ENCODE measurements at places on chromosomes 12 and 14.

DNA sequence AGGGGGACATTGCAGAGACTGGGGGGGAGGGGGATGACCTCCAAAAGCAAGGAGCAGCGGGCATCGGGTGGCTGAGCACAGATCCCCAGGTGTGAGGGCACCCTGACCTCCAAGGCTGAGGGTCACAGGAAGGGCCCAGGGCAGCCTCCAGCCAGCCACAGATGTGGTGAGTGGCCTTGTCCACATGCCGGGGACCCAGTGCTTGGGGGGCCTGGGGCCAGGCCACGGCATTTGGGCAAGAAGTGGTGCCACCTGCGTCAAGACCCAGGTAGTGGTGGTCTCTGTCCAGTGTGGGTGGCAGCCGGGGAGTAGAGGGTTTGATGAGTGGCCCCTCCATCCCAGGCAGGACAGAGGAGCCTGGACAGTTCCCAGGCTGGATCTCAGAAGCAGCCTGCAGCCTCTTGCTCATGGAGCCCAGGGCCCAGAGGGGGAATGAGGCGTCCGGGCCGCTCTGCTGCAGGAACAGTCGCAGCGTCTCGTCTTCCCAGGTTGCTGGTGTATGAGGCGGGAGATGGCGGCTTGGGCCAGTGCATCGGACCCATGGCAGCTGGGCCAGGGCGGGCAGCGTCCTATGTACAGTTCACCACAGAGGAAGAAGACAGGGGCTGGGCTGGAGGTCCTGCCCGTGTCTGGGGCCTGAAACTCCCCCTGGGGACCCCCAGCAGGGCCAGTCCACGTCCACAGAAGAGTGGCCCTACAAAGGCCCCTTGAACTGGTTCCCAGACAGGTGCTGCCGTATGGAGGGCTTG lies 33.5 kb downstream of the CCNK start:
- no peak for DNase-seq

DNA sequence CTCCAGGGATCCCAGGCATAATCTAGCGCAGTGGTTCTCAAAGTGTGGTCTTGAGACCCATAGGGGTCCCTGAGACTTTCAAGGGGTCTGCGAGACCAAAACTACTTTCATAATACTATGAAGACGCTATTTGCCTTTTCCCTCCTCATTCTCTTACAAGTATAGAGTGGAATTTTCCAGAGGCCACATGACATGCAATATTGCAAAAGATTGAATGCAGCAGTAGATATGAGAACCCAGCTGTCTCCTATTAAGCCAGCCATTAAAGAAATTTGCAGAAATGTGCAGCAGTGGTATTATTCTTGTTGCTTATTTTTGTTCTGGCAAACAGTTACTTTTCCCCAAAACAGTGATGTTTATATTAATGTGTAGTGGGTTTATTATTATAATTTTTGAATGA lies 62.8 kb downstream of the VWF start:
- DNase-seq: no peak

DNA sequence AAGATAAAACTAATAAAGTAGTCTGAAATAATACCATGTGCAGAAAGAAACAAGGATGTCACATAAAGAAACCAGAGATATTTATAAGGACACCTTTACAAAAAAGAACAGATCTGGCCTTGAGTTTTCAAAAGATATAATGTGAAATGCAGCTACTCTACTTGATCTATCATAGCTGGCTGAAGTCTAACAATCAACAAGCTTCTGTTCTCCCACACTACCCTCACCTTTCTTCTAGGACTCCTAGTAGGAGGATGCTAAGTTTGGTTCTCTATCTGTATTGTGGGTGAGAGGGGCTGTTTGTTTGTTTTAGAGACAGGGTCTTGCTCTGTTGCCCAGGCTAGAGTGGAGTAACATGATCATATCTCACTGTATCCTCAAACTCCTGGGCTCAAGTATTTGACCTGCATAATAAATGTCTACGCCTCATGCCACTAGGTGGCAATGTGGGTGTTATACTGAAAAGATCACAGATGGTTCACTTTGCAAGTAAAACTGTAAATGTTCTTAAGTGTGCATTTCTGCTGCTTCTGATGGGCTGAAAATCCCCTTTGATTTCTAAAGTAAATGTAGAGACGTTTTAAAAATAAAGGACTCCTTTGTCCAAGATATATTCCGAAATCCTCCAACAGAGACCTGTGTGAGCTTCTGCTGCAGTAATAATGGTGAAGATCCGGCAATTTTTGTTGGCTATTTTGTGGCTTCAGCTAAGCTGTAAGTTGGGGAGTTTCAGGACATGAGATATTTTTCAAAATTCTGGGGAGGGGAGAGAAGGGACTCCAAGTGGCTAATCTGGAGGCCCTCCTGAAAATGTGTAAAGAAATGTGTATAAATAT lies 269.3 kb downstream of the DAD1 start:
- DNase-seq: no peak

DNA sequence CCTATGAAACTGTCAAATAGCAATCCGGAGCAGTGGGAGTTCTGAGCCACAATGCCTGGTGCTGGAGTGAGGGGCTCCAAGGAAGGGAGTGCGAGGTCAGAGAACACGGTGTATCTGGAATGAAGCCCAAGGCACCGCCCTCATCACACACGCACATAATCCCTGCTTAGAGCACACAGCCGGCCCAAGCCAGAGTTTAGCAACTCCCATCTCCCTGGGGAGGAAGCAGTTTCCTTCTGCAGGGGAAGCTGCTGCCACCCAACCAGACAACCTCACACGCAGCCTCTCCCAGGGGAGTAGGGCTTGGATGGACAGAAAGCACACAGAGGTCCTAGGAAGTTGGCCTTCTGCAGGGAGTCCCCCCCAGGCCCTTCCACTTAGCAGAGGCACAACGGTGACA lies 31.3 kb downstream of the ACTN1 start:
- DNase-seq: no peak

GRCh38 chr12:52081263-52081733 lies 1.8 kb downstream of the SMIM41 start:
- DNase-seq: no peak

- DNase-seq: no peak
Measured at GRCh38 chr12:109092497-109093021, 713 bp downstream of the ALKBH2 start.

DNA sequence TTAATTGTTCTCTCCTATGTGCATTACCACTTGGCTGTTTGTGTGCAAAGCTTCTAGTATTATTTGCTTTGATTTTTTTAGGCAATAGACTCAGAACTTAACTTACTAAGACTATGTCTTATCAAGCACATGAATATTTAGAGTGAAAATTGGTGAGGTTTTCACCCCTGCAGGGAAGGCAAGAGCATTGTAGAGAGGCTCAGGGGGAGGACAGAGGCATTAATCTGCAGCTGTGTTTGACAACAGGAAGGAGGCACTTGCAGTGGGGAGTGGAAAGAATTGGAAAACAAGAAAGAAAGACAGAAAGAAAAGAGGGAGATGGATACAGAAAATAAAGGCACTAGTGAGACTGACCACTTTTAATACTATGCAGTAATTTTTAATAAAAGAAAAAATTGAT lies 431.6 kb downstream of the PDZRN4 start:
- DNase-seq: no peak

GRCh38 chr12:38350342-38351174 lies 34.0 kb downstream of the ALG10B start:
- DNase-seq: no peak

- no peak for DNase-seq
Measured at GRCh38 chr12:50188241-50188781, 21.1 kb upstream of the CERS5 start.

GRCh38 chr14:60665177-60665550 lies 15.9 kb upstream of the SIX1 start:
- DNase-seq: no peak

DNA sequence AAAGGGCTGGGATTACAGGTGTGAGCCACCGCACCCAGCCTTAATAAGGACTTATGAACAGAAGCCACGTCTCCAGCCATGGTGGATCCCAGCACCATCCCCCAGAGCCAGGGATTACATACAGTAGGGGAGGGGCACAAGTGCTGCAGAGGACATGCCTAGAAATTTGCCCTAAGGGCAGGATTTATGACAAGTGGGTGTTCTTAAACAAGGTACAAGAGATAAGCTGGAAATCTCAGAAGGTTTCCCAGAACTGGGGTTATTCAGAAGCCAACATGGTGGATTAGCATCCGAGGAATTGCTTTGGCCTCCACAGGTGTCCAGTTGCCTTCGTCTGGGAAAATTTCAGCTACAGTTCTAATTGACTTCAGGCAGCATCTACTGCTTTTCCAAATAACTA lies 114.4 kb upstream of the EGLN3 start:
- no peak for DNase-seq

GRCh38 chr12:52022841-52023181 lies 16.1 kb downstream of the TAMALIN start:
- no peak for DNase-seq

- no peak for DNase-seq
Measured at GRCh38 chr12:7951671-7952070, 15.7 kb upstream of the SLC2A3 start.

- no peak for DNase-seq
Measured at GRCh38 chr12:56020423-56021184, at the start of gene IKZF4. Gene IKZF4, plus strand, starts transcription at chr12:56021043. Its CDS starts 451 bp downstream, at chr12:56021494.

GRCh38 chr12:121701667-121702277 lies 10.8 kb upstream of the TMEM120B start:
- DNase-seq: no peak

- no peak for DNase-seq
Measured at GRCh38 chr14:103916636-103917262, 11.5 kb upstream of the TDRD9 start.

- DNase-seq: no peak
Measured at GRCh38 chr12:116172224-116172849, 105.2 kb downstream of the MED13L start.

DNA sequence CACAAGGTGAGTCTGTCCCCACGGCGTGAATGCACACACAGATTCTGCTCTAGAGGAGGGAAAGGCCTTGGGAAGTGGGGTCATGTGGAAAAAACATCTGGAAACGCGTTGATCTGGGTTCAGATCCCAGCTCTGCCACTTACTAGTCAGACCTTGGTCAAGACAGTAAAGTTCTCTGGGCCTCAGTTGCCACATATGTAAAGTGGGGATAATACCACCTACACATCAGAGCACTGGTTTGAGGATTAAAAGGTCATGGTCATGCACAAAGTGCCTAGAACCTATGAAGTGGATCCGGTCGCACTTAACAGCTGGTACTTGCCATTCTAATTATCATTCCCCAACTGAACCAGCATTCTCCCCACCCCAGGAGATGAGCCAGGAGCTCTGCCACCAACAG lies 4.7 kb downstream of the PLEKHG6 start:
- no peak for DNase-seq

GRCh38 chr14:68908803-68909202 lies 70.3 kb downstream of the ACTN1 start:
- no peak for DNase-seq

GRCh38 chr12:57765698-57766463 lies 997 bp downstream of the CYP27B1 start:
- DNase-seq: no peak

- no peak for DNase-seq
Measured at GRCh38 chr12:128829861-128830504, 6.2 kb upstream of the SLC15A4 start.

GRCh38 chr12:130863298-130863697 lies 8.6 kb upstream of the RAN start:
- DNase-seq: no peak

DNA sequence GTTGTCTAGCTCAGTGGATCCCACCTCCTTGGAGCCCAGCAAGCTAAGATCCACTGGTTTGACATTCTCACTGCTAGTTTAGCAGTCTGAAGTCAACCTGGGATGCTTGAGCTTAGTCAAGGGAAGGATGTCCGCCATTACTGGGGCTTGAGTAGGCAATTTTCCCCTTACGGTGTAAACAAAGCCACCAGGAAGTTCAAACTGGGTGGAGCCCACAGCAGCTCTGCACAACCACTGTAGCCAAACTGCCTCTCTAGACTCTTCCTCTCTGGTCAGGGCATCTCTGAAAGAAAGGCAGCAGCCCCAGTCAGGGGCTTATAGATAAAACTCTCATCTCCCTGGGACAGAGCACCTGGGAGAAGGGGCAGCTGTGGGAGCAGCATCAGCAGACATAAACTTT lies 16.7 kb upstream of the TAS2R43 start:
- no peak for DNase-seq

GRCh38 chr14:65664436-65664835 lies 251.9 kb downstream of the FUT8 start:
- DNase-seq: no peak

- DNase-seq: no peak
Measured at GRCh38 chr12:122866950-122867607, 28.8 kb downstream of the VPS37B start.

GRCh38 chr12:27221625-27222387 lies 22.3 kb upstream of the STK38L start:
- no peak for DNase-seq

- DNase-seq: no peak
Measured at GRCh38 chr14:69917287-69917686, 38.1 kb downstream of the SMOC1 start.

- no peak for DNase-seq
Measured at GRCh38 chr14:85190251-85190650, 339.7 kb upstream of the FLRT2 start.

GRCh38 chr12:124034297-124034696 lies 61.3 kb downstream of the ZNF664 start:
- no peak for DNase-seq

GRCh38 chr14:58249611-58250010 lies 5.0 kb downstream of the PSMA3 start:
- no peak for DNase-seq

- no peak for DNase-seq
Measured at GRCh38 chr14:78704965-78705364, 534.8 kb downstream of the NRXN3 start.

DNA sequence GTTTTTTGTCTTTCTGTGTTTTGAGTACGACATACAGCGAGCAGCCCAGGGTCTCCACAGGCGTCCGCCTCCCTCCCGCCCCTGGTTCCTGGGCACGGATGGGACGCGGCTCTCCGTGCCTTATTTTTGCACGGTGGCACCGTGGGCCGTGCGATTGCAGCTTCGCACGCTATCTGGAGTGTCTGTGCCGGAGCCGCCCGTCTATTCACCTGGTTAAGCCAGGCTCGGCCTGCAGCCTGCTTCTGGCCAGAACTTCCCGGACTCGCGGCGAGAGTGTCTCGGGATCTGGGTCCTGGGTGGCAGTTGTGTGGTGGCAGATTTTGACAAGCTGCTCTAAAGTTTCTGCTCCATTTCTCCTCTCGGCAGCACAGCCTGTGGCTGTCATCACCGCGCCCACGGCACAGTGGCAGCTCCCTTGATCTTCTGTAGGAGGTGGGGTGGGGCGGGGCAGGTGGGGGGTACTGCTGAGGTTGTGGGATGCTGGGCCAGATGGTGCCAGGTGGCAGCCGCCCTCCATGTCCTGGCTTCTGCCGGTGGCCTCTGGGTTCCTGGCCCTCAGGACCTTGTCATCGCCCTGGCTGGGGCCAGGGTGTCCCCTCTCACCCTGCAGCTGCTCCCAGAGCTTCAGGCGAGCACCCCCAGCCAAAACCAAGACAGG lies 2.9 kb downstream of the MMP17 start:
- no peak for DNase-seq

DNA sequence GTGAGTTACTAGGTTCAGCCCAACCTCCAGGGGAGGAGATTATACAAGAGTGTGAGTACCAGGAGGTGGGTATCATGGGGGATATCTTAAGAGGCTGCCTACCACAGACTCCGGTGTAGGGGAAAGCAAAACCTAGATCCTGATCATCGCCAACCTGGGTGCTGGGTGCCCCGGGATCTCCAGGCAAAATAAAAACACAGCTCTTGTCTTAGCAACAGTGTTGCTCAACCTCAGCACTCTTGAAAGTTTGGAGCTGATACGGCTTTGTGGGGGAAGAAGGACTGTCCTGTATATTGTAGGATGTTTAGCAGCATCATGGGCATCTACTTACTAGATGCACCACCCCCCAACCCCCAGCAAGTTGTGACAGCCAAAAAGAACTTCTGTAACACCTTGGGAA lies 74.5 kb downstream of the CCDC60 start:
- DNase-seq: no peak

All from epithelial cell of proximal tubule (primary cell).